ENCODE measurements at places on chromosomes 6 and 20. TPM values are rescaled to one million over a fixed set of nuclear protein-coding genes. Genes with fewer than 3 reads are reported as not detected.

DNA sequence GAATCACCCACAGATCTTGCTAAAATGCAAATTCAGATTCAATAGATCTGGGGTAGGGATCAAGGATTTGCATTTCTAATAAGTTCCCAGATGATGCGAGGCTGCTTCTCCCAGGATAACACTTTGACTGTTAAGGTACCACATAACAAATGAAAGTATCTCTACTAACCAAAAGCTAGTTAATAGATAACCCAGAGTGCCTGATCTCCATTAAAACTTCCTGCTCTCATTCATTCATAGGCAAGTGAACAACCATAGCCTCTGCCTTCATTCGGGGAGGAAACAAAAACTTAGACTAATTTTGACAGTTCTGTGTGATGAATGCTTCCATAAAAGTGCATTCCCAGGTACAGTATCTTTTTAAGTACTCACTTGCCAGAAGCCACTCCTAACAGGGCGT, 265.6 kb upstream of the BTBD3 start:
- no peak for DNase-seq

DNA sequence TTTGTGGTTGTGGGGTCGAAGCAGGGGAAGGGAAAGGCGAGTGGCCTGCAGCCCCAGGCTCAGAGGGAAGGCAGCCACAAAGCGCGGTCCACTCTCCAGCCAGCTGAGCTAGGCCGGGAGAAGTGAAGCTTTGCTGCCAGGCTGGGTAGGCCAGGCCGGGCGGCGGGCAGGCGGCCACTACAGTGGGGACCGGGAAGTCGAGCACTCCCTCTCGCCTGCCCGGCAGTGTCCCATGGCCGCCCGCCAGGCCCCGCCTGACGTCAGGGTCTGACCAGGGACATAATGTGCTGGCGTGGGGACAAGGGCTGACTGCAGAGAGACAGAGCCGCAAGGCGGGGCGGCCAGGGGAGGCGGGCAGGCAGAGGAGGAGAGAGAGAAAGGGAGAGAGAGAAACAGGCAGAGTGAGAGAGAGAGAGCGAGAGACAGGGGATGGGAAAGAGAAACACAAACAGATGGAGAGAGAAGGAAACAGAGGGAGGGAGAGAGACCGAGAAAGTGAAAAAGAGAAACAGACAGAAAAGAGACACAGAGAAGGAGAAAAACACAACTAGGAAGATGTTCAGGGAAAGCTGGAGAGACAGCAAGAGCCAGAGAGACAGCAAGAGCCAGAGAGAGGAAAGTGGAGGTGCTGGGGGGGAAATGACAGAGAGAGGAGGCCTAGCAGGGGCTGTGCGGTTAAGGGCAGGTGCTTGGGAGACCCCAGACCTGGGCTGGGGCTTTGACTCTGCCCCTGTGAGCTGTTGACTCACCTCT, 94.5 kb upstream of the PTPN1 start:
- DNase-seq = peak; percentile 100

DNA sequence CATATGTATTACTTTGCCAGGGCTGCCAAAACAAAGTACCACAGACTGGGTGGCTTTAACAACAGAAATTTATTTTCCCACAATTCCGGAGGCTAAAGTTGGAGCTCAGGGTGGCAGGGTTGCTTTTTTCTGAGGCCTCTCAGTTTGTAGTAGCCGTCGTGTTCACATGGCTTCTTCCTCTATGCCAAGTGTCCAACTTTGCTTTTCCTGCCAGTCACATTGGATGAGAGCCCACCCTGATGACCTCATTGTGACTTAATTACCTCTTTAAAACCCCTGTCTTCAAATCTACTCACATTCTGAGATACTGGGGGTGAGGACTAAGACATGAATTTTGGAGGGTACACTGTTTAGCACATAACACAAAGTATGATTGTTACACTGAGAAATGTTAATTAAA, 9.9 kb upstream of the ECT2L start:
- DNase-seq = no peak

DNA sequence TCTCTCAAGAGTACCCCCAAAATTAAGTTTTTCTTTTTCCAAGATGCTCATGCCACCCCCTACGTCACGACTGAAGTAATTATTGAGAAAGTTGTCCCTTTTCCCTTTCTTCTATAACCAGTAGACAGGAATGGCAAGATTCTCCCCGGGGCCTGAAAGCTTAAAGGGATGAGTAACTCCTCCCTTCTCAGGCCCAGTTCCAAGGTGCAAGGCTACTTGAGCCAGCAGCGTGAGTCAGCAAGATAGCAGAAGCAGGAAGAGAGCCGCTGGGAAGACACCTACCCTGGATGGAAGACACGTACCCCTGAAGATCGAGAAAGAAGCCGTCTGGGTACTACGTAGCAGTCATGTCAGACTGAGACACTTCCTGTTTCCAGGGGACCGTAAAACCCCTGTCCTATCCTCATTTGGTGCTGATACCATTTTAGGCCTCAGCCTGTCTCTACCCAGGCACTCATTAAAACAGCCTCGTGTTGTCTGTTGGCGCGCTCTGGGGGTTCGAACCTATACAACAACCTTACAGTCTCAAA, 241.0 kb downstream of the ADGRG6 start:
- DNase-seq = peak; percentile 56

CLVS2 gene
- not detected for total RNA-seq

All from left cardiac atrium (tissue), 4 donors.